ENCODE measurements at places on chromosomes 4 and X.
A peak's percentile ranks its signal among the peaks of the same experiment; 100 is the strongest.

- no peak for DNase-seq
Observed at GRCh38 chrX:74853255-74853654, 72.0 kb downstream of the NEXMIF start.

DNA sequence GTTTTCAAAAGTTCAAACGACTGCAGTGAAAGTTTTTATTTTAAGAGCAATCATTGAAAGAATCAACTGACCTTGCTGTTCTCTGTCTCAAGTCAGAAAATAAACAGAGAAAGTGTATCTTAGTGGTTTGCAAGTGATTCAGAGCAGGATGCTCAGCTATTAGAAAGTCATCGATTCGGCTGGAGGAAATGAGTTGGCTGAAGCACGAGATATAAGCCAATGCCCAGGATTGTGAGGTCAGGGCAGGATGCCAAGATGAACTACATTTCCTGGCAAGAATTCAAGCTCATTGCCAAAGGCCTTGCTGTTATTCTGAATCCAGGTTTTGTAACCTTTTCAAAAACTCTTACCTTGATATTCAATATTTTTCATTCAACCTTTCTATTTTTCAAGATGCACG is 541.4 kb upstream of the BOD1L1 start:
- peak; percentile 9 for DNase-seq

- DNase-seq, result no peak
Observed at GRCh38 chr4:122329876-122330565, 48.8 kb upstream of the ADAD1 start.

GRCh38 chr4:106691749-106692148 is 323.2 kb upstream of the GIMD1 start:
- no peak for DNase-seq

DNA sequence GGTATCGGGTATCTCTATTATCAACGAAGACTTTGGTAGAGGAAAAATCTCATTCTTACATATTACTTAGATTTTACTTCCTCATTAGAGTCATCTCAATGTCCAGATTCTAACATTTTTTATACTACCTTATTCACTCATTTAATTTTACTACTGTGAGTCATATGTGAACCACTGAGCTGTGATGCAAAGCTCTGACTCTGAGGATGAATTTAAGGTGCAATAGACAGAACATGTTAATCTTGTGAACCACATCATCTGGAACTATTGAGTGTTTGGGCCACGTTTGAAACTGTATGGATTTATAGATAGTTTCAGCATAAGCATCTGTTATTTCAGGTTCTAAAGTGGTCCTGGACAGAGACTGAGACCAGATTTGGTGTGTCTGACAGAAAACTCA is 78.4 kb downstream of the PWWP3B start:
- no peak for DNase-seq

DNA sequence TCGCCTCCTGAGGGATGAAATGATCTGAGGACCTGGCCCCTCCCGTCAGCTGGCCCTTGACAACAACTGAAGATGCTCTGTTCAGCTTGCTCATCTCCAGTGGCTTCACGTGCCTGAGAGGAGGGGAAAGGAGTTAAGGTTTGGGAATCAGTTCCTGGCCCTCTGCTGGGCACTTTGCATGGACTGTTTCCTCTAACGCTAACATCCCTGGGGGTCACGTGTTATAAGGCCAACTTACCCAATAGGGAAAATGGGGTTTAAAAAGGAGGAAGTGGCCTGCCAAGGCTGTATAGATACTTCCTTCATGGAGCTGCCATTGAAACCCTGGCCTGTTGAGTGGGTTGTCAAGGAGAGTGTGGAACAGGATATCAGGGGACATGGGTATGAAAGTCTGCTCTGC is 65.6 kb downstream of the OR13H1 start:
- no peak for DNase-seq

- no peak for DNase-seq
Observed at GRCh38 chr4:56696056-56696455, 15.0 kb upstream of the HOPX start.

DNA sequence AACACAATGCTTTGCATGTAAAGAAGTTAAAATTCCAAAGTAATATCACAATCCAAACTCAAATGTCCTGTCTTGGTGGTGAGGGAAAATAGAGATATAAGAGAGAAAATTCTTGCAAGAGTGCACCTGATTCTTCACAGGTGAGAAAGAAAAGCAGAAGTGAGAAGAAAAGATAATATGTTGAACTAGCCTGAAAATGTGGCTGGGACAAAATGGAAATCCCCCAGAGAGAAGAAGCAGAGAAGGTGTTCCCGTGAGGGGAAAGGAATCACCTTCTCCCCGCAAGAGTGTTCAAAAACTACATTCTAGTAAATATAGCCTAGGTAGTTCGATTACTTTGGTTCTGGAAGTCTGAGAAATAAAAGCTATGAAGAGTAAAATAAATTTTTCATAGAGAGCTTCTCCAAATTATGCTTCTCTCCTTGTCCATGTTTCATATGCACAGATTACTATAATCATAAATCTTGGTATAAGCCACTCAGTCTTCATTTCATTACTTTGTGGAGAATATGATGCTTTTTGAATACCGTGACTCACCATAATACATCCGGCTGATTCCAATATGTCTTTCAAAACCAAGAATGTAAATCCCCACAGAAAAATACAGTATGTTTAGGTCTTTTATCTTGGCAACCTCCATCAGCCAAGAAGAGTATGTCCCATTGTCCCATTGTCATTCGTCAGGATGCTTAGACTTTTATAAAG is 63.1 kb downstream of the COX18 start:
- no peak for DNase-seq

GRCh38 chr4:39770005-39770404 is 72.1 kb downstream of the UBE2K start:
- no peak for DNase-seq

DNA sequence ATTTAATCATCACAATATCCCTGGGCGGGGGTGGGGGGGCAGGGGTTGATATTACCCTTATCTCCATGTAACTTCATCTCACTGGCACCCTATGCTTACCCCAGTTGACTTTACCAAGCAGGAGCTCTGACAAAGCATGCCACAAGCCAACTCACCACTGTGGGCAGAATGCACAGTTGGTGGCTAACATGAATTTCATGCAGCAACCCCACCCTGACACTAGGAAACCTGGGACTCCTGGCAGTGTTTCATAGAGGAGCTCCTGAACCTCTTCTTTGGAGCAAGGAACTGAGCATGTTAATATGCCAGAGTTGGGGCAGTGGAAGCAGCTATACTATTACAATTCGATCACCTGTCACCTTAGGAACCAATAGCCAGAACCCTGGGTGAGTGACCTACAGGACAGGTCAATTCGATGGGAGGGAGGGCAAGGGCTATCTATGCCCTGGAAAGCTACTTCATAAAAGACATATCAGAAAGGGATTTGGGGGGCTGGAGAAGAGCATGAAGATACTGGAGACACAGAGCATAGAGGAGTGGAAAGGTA is 97.2 kb upstream of the ACSL4 start:
- DNase-seq, result no peak

GRCh38 chr4:121484633-121485032 is 103.8 kb upstream of the QRFPR start:
- DNase-seq, result no peak

DNA sequence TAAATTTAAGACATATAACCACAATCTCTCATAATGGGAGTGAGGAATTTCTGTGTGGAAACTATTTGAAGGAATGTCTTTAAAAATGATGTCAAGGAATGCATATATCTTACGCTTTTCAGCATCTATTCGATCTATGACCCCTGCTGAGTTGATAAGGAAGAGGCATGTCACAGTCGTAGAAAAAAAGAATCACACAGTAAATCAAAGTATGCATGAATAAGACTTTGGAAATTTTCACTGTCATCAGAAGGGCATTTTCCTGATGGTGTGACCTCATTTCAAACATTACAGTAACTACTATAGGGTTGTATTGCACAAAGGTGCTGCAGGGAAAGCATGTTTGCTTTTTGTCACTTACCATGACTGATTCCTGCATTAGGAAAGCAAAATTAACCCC is 41.5 kb downstream of the REELD1 start:
- no peak for DNase-seq

- no peak for DNase-seq
Observed at GRCh38 chr4:2060611-2061185, 1.6 kb downstream of the NAT8L start.

GRCh38 chrX:150683536-150684146 is 9.6 kb upstream of the MTMR1 start:
- DNase-seq, result no peak

- DNase-seq, result no peak
Observed at GRCh38 chr4:60809486-60809800, 390.7 kb upstream of the ADGRL3 start.

DNA sequence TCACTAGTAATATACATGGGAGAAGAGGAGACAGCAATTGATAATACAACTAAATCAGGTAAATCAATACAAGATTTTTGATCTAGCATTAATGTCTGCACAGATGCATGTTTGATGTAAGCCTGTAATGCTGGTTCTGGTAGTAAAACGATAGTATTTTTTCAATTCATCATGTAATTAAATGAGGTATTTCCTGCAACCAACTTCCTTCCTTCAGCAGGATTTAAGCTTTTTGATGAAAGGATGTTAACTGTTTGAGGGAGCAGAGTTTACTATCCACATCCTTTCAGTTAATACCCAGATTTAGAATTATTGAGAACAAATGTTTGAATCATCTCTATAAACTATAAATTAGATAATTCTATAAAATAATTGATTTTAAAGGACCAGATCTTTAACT is 31.4 kb upstream of the NFKB1 start:
- no peak for DNase-seq

GRCh38 chr4:182074139-182074538 is 169.1 kb upstream of the TENM3 start:
- no peak for DNase-seq

All from NCI-H2081 treated with DMSO at 0.1 percent for 48 hours (cell line).